CD4-positive, alpha-beta T cell treated with Interleukin-6 at 100 ng/mL for 8 hours (primary cell): ENCODE measurements at places on chromosomes 7 and 10.

GRCh38 chr7:19939746-19940145, 166.3 kb upstream of the TMEM196 start:
- DNase-seq: no peak

- no peak for DNase-seq
Observed at GRCh38 chr7:102994567-102994966, 80.0 kb downstream of the FBXL13 start.

- DNase-seq: no peak
Observed at GRCh38 chr7:101739775-101740398, 77.5 kb upstream of the CUX1 start.

- DNase-seq: no peak
Observed at GRCh38 chr10:33423154-33423529, 88.7 kb upstream of the NRP1 start.

DNA sequence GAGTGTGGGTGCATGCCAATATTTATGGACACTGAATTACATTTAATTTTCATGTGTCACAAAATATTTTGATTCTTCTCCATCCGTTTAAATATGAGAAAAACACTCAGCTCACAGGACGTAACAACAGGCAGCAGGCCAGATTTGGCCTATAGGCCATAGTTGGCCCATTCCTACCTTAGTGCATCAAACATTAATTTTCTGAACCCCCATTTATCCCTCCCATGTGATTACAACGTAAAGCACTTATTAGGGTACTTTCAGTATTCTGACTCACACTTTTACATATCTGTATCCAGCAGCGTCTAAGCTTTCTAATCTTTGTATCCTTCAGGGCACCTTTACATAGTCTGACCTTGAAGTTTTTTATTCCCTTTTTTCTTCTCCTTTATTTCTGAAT, 4.0 kb downstream of the IDI1 start:
- DNase-seq: no peak

GRCh38 chr10:98055841-98056516, 25.6 kb upstream of the CRTAC1 start:
- no peak for DNase-seq

GRCh38 chr10:110556969-110557601, 10.4 kb upstream of the SMC3 start:
- peak; percentile 67 for DNase-seq

DNA sequence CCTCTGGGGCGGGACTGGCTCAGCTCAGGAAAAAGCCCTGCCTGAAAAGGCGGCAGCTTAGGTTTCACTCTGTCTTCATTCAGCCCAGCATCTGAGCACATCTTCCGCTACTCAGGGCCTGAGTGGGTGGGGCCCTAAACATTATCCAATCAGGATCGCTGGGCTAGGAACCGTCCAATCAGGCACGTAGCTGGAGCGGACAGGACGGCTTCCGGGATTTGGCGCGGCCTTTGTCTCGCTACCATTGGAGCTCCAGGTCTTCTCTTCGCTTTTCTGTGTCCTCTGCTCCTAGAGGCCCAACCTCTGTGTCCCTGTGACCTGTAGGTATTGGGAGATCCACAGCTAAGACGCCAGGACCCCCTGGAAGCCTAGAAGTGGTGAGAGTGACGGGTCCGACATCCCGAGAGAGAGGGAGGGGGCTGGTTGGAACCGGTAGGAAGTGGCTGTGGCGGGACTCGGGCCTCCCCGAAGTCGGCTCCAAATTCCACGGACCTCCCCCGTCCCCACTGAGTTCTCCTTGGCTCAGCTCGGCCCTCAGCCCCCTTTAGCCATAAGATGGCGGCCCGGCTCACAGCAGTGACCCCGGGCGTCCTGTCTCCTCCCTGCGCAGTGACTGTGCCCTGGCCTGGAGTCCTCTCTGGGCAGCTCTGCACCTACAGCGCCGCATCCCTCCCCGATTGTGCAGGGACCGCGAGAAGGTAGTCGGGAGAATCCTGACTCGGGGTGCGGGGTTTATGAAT, 99.1 kb downstream of the ZNF680 start:
- DNase-seq: peak; percentile 11

- DNase-seq: no peak
Observed at GRCh38 chr10:10958041-10958440, 59.6 kb upstream of the CELF2 start.

DNA sequence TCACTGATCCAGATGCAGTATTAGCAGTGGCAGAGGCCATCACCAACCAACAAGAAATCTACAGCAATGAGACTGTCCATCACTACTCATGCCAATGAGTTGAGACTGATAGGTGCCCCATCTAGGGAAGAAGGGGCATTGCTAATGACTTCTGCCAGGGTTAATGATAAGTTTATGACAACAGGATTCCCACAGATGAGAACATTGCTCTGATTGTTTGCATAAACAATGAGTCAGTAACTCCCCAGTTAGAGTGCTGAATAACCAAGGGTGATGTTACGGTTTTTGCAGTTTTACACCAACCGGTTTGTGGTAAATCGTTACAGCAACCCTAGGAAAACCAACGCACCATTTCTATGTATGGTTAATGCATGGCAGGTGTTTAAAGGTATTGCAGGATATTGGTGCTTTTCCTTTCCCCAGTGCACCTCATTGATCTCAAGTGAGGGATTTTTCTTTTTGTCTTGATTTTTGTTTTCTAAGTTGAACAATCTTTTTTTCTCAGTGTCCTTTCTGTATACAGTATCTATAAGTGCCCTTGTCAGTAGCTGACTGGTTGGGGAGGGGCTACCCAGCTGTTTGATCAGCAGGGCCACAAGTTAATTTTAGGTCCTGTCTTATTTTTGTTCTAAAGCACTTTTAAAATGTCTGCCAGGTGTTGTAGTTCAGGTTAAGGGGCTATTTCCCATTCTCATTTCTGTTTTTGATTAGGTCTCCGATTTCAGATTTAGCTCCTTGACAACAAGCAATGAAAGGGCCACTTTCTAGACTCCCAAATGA, 3.9 kb upstream of the CSGALNACT2 start:
- DNase-seq: no peak

DNA sequence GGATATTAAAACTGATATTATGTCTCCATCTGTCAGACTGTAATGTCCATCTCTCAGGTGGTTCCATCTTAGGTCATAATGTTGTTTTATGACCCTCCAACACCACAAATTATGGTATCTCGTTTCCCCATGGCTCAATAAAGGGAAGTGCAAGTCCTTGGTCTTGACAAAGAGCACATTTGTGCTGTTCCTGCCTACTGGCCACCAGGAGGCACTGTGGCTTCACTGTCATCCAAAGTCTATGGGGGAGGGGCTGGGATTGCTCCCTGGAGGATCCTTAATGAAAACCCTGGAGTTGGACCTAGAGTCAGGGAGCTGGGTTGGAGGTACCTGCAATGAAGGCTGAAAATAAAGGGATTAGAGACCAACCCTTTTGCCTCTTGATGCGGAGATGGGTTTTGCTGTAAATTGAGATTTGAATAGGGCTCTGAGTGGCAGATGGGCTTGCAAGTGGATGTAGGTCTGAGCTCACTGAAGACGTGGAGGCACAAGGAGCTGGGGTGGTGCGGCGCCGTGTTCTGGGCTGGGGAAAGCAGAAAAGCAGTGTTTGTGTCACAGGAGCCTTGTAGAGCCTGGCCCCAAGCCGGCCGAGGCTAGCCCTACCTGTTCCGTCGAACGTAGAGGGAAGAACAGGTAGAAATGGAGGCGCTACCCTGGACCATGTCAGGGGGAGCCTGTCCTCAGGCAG, 180.5 kb upstream of the PRSS58 start:
- peak; percentile 24 for DNase-seq

GRCh38 chr10:14032406-14032998, 298.2 kb downstream of the FRMD4A start:
- peak; percentile 14 for DNase-seq

DNA sequence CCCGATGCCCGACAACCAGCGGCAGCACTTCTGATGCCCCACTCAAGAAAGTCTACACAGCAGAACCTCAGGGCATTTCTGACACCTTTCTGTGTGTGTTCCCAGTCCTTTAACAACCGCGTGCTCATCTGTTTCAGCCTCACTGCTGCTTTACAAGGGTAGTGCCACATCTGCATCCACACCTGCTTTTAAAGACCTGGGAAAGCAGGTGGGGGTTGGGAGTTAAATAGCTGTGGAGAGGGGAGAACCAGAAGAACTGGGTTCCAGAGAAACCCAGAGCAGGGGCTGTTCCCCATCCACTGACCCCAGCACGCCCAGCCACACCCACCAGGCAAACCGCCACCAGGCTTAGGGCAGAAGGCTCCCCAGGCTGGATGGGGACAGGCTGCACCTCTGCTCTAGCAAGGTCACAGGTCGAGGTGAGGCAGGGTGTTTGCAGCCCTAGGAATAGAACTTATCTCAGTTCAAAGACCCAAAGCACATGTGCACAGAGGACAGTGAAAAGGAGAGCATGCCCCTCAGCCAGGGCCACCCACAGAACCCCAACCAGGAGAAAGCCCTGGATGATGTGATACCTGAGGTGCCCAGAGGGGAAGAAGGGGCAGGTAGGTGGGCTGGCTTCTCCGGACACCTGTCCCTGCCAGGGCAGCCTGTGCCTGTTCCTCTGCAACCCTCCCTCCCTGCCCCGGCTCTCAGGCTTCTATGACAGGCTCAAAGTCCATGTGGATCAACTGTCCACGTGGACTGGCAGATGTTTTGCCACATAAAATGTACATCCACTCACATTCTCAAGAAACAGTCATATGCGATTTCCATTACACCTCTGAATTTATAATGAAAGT, 51.3 kb downstream of the COBL start:
- no peak for DNase-seq

GRCh38 chr10:24898501-24898900, 53.9 kb downstream of the PRTFDC1 start:
- DNase-seq: no peak

DNA sequence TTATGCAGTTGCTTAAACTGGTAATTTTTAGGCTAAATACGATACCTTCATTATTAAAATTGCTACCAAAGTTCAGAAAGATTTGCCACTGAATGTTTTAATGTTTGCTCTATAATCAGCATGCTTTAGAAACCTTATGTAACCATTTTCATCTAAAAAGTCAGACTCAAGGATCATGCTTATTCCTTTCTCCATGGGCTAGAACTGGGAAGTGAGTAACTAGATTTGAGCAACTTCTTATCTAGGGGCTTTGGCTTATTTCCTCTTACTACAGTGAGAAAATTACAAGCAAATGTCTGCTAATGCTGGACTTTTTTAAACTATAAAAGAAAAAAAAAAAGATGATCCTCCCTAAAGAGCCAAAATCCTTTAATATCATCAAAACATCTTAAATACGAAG, 215.9 kb downstream of the CRPPA start:
- DNase-seq: no peak

GRCh38 chr10:29652192-29652591, 17.4 kb upstream of the SVIL start:
- DNase-seq: no peak

GRCh38 chr7:152975076-152975475, 215.5 kb downstream of the ACTR3B start:
- DNase-seq: no peak

DNA sequence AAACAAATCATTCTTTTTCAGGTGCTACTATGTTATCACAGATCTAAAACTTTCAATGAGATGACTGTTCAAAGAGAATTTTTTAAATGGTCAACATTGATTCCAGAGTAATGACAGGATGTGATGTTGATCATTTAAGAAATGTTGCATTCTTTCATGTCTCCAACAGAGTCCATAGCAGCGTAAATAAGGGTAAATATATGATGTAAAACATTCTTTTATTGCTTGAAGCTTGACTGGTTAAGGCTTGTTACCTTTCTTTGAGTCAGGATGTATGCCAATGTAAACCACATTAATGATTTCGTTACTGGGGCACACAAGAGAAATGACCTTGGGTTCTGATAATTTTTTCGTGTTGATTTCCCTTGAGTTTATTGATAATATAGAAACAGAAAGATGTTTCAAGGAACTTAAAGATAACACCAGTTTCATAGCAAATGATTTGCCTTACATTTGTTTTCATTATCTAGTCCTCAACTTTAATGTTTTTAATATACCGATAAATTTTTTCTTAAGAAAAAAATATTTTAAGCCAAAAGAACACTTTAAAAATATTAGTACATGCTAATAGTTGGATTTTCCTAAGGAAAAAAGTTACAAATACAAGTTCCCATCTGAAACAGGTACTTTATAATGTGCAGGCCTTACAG, 3.5 kb downstream of the STK17A start:
- DNase-seq: no peak

- no peak for DNase-seq
Observed at GRCh38 chr7:129859183-129859582, 93.6 kb downstream of the UBE2H start.

- DNase-seq: peak; percentile 65
Observed at GRCh38 chr7:143345428-143345900, 17.0 kb downstream of the FAM131B start.

- DNase-seq: no peak
Observed at GRCh38 chr7:66758950-66759628, 18.6 kb downstream of the RABGEF1 start.

- no peak for DNase-seq
Observed at GRCh38 chr10:75910032-75910431, 478.6 kb downstream of the LRMDA start.

DNA sequence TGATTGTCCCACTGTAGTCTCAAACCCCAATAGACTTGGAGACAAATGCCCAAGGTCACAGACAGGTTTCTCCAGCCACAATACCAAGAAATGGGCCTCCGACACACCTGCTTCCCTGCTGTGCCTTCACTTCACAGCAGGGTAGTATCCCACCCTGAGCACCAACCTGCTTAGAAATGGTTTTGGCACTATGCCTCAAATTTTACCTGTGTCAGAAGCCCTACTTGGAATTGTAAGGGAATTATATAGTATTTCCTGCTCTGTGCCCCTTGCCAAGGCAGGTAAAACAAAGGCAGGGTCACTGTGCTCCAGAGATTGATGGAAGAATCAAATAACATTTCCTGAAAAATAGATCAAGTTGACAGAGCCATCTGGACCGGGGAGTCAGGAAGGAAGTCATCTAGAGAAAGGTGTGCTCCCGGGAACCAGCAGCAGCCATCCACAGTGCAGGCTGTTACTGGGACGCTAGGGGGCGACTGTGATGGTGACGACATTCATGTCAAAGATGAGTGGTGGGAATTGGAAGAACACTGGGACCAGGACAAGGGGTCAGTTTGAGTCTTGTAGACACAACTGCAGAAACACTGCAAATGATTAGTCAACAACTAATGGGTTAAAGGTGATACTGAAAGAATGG, 117.8 kb upstream of the AKR1E2 start:
- DNase-seq: no peak

DNA sequence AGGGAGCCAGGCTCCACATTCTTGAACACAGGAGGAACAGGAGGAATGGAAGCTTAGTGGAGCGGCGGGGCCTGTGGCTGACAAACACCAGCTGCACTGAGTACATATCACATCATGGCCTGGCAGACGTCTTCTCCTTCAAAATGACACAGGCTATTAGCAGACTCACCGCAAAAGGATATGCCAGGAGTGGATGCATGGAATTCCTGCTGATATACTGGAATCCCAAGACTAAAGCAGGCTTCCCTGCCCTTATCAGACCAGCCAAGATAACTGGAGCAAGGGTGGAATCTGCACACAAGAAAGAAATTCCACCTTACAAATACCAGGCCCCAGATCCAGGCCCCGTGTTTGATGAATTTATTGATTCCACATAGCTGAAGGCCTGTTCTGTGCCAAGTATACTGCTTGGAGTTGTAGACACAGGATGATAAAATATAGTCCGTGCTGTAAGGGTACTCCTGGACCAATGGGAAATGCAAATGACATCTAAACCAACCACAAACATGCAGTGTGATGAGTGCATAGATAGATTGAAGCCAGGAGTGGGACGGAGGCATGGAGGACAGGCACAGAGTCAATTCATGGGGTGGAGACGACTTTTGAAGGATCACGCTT, 480.5 kb upstream of the ZMIZ1 start:
- no peak for DNase-seq

- DNase-seq: peak; percentile 68
Observed at GRCh38 chr7:132580717-132581285, 4.5 kb upstream of the PLXNA4 start.
